ENCODE measurements at places on chromosomes 1 and 21. TPM values are rescaled to one million over a fixed set of nuclear protein-coding genes. Genes with fewer than 3 reads are reported as not detected.
A peak's percentile ranks its signal among the peaks of the same experiment; 100 is the strongest.

TCHH gene
- 0.13 TPM for total RNA-seq

FAM177B gene
- total RNA-seq: 1.1 TPM

CD53 gene
- 70.9 TPM for total RNA-seq

- H3K4me3 ChIP-seq: no peak overlapping the region
- H3K27me3 ChIP-seq: no peaks in the 10 kb centered on the region
- H3K27ac ChIP-seq: no peak overlapping the region
- H3K4me1 ChIP-seq: no peaks in the 10 kb centered on the region
Measured at GRCh38 chr21:25487046-25487594, 120.2 kb downstream of the MRPL39 start.

GRCh38 chr1:21090463-21090862 lies 86.2 kb downstream of the EIF4G3 start:
- H3K27me3 ChIP-seq: no peaks in the 10 kb centered on the region
- H3K36me3 ChIP-seq: no peaks in the 10 kb centered on the region
- no peak overlapping the region for H3K4me3 ChIP-seq
- H3K27ac ChIP-seq: no peak overlapping the region
- DNase-seq: no peak

GRCh38 chr1:34013958-34014737 lies 150.3 kb downstream of the HMGB4 start:
- no peaks in the 10 kb centered on the region for H3K27me3 ChIP-seq
- no peak overlapping the region for H3K27ac ChIP-seq
- DNase-seq: peak; percentile 57
- H3K36me3 ChIP-seq: no peaks in the 10 kb centered on the region
